ENCODE measurements at places on chromosomes 1 and 21. TPM values are rescaled to one million over a fixed set of nuclear protein-coding genes. Genes with fewer than 3 reads are reported as not detected.

UMODL1 gene
- not detected for total RNA-seq

DFFB gene
- total RNA-seq, result 12.6 TPM

DNA sequence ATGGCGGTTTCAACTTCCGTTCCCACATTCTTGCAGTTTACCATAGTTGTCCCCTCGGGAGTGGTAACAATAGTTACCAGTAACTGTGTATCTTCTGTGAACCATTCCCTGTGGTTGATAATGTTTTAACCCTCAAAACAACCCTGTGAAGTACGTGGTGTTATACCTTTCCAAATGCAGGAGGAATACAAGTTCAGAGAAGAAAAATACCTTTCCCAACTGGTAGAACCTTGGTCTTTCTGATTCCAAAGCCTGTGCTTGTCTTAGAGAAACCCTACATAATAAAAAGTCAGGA is 789 bp downstream of the BTF3L4 start:
- no peak for DNase-seq
- H3K36me3 ChIP-seq, result peaks cover 18% of the 10 kb centered on the region
- no peaks in the 10 kb centered on the region for H3K27me3 ChIP-seq
- H3K4me1 ChIP-seq, result peaks cover 20% of the 10 kb centered on the region
- peak overlapping the region; percentile 95 for H3K27ac ChIP-seq

DNA sequence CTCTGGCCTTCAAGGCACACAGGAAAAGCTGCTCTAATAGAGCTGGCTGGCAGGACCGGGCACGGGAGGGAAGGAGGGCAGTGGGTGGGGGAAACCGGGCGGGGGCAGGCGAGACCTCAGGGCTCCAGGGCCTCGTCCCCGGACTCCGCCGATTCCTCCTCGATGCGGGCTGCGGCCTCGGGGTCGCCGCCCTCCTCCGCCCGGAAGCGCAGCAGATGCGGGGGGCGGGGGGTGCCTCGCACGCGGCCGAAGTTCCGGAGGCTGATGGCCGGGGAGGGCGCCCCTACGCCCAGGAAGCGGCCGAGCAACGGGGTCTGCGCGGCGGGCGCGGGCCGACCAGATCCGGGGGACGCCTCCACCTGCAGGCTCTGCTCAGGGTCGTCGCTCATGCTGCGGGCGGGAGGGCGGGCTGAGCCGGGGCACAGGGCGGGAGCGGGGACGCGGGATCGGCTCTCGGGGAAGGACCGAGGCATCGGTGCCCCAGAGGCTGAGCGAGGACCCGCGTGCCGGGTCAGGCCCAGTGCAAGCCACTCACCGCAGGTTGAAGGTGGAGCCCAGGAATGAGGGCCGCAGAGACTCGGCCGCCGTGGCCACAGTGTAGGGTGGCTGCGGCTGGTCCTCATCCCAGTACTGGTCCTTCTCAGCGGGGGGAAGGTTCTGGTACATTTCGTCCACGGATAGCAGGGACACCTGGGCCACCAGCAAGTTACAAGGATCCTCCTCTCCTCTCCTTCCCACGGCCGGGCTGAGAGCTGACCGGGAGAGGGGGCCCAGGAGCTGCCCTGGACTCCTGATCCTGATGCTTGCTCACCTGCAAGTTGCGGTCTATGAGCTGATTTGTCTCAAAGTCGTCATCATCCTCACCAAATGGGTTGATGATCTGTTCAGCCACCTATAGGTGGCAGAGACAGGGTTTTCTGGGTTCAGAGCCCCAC is 3.6 kb downstream of the BEST4 start:
- H3K4me3 ChIP-seq, result peak overlapping the region; percentile 66
- peaks cover 4% of the 10 kb centered on the region for H3K36me3 ChIP-seq
- peaks cover 22% of the 10 kb centered on the region for H3K4me1 ChIP-seq
- peak; percentile 84 for DNase-seq
- 0 out of 2 replicates have a peak, but pooled peaks cover 10% of the 10 kb centered on the region for H3K27me3 ChIP-seq

DNA sequence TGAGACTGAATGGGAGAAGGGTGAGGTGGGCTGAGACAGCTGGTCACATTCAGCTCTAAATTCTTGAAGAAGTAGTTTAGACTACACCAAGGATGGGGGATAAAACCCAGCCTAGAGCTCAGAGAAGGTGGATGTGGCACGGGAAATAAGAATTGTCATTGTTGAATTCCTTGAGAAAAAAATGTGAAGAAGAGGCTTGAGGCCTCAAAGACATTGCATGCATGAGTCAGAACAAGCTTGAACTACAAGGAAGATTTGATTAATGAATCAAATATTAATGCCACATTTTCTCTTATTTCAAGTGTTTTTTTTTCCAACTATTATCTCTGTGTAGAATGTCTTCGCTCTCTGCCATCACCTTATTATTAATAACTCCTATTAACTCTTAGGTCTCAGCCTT is 58.9 kb downstream of the MAP3K7CL start:
- H3K36me3 ChIP-seq, result no peaks in the 10 kb centered on the region
- peaks cover 17% of the 10 kb centered on the region for H3K4me1 ChIP-seq
- no peak overlapping the region for H3K27ac ChIP-seq
- peaks cover 25% of the 10 kb centered on the region for H3K27me3 ChIP-seq

GRCh38 chr21:21690068-21690665 is 692.0 kb downstream of the NCAM2 start:
- H3K36me3 ChIP-seq, result no peaks in the 10 kb centered on the region
- H3K4me1 ChIP-seq, result no peaks in the 10 kb centered on the region

DNA sequence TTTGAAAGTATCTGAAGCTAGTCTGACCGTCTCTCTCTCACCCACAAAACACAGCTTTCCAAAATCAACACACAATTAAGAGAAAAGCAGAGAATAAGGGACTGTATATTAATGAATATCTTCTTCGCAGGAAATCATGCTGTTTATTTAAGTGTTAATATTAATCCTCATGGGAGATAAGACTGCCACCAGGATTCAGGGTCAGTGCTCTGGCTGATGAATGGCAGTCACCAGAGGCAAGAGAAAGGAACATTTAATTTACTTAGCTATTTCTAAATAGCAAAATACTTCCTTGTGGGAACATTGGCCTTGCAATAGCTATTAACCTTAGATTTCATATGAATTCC is 2.2 kb downstream of the SCYL3 start:
- no peaks in the 10 kb centered on the region for H3K36me3 ChIP-seq
- no peak overlapping the region for H3K27ac ChIP-seq
- no peak overlapping the region for H3K4me3 ChIP-seq
- no peak for DNase-seq

Data from GM23338 (cell line).